ENCODE measurements at places on chromosomes 2 and 18.

GRCh38 chr2:8018956-8019355, 662.9 kb upstream of the ID2 start:
- DNase-seq = no peak

GRCh38 chr18:49207361-49207760, 253.1 kb downstream of the DYM start:
- DNase-seq = peak; percentile 1

- peak; percentile 17 for DNase-seq
Measured at GRCh38 chr2:229780856-229781773, 66.8 kb upstream of the DNER start.

GRCh38 chr18:22683786-22684185, 249.3 kb upstream of the RBBP8 start:
- no peak for DNase-seq

DNA sequence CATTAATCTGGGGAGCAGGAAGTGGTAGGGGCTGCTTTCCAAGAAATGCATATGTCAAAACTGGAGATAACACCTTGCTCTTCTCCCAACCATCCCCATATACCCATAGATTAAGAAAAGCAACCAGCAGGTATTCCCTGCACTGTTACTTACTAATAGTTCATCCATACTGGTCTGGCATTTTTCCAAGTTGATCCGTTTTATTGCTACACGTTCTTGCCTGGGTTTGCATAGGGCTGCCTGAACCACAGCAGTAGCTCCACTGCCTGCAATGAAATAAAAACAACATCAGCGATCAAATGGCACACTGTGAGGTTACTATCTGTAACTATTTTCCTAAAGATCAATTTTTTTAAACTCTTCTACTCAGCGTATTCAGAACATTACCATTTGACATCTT, 65.6 kb downstream of the STK39 start:
- DNase-seq = no peak

DNA sequence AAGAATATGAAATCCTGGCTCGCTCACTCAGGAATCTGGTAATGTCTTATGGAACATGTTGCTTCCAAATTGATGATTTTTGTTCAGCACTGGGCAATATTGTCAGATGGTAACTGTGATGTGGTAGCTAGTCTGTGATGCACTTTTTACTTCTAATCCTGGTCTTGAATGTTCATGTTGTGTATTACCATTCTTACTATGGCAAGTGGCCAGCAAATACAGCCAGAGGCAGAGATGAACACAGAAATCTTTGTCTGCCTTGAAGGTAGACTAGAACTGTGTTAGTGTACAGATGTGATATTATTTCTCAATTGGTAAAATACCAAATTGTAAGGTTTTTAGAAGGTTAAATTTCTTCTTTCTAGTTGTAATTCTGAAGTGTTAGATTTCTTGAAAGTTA, 83.3 kb downstream of the UBE2E3 start:
- DNase-seq = no peak

All from pulmonary artery endothelial cell (primary cell).